ENCODE measurements at places on chromosomes 7 and 10.

DNA sequence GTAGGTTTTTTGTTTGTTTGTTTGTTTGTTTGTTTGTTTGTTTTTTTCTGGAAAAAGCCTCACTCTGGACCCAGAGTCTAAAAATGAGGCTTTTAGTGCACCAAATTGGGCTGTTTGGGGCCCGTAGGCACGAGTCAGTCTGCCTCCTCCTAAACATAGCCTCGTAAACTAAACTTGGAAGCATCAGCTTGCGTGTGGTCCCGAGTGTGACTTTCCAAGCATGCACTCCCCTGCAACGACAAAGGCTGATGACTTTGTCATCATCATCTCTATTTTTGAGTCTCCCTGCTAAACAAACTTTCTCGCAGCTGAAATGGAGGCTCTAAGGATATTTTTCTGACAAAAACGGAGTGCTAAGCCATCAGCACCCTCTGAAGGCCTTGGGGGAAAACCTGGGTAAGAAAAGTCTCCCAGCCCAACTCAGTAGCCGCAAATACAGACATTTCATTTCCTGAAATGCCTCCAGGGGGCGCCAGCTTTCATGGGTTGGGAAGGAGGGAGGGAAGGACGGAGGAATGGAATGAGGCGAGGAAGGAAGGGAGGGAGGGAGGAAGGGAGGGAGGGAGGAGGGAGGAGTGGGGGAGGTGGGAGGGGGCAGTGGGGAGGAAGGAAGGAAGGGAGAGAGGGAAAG lies 245.9 kb downstream of the KCNMA1 start:
- peak; percentile 74 for DNase-seq

DNA sequence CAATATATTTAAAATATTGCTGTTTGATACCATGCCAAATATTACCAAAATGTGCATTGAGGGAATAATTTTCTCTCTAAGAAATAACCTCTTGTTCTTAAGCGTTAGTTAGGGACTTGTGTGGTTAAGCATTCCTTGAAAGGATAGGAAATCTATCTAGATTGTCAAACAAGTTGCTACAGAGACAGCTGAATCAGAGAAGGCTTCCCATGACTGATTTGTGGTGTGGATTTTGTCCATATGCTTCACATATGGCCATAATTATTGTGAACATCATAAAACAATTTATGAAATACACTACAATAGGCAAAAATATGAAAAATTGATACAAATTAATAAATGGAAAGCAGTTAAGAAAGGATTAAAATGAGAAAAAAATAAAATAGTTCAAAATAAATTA lies 96.3 kb downstream of the GNAT3 start:
- no peak for DNase-seq

- no peak for DNase-seq
These were observed 45.1 kb upstream of the WDR11 start for GRCh38 chr10:120806081-120806480.

DNA sequence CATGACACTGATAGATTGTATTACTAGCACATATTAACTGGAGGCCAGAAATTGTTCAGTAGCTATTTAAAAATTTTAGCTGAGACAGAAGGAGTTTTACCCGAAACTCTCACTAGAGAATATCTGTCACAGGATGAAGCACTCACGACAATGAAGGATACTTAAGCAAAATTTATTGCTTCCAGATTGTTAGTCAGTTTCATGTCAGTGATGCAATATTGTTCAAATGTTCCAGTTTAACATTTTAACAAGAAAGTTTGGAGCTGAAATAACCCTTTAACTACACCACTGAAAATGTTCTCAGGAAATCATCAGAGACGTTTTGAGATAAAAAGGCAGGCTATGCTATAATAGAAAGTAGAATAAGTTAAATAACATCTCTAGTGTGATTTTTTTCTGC lies 15.0 kb upstream of the CADPS2 start:
- DNase-seq: no peak

- DNase-seq: no peak
These were observed 129.6 kb upstream of the ANKRD1 start for GRCh38 chr10:91050371-91051034.

GRCh38 chr10:132906836-132907235 lies 35.5 kb downstream of the CFAP46 start:
- no peak for DNase-seq

GRCh38 chr10:38047666-38048065 lies 37.2 kb downstream of the ZNF33A start:
- DNase-seq: no peak

DNA sequence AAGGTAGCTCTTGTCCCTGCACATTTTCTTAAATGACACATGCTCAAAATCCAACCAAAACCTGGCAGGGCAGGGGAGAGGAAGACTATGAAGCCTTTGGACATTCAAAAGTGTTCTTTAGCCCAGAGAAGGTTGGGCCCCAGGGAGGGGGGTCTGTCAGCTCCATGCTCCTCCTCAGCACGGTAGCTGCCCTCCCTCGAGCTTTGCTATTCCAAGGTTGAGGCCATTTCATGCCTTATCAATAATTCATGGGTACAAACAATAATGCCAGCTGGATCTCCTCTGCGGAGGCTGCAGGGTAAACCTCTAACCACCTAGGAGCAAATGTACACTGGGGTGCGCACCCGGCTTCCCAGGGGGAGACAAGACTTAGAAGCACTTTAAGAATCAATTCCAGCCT lies 61.5 kb downstream of the SLIT1 start:
- peak; percentile 61 for DNase-seq

DNA sequence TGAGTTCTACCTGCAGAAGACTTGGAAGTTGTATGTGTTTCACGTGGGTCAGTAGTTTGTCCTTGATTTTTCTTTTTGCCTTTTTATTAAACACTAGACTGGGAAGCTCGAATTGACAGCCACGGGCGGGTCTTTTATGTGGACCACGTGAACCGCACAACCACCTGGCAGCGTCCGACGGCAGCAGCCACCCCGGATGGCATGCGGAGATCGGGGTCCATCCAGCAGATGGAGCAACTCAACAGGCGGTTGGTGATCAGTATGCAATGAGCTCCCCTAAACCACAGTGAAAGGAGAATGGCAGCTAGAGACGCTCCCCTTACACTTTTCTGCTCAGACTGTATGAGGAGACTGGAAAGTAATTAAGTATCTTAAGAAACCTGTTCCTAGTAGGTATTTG lies 126.7 kb upstream of the STK17A start:
- no peak for DNase-seq

DNA sequence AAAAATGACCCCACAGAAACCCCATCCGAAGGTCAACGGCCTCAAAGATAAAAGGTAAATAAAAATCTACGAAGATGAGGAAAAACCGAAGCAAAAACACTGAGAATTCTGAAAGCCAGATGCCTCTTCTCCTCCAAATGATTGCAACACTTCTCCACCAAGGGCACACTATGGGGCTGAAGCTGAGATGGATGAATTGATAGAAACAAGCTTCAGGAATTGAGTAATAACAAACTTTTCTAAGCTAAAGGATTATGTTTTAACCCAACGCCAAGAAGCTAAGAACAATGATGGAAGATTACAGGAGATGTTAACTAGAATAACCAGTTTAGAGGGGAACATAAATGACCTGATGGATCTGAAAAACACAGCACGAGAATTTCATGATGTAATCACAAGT lies 127.8 kb downstream of the MACC1 start:
- no peak for DNase-seq

DNA sequence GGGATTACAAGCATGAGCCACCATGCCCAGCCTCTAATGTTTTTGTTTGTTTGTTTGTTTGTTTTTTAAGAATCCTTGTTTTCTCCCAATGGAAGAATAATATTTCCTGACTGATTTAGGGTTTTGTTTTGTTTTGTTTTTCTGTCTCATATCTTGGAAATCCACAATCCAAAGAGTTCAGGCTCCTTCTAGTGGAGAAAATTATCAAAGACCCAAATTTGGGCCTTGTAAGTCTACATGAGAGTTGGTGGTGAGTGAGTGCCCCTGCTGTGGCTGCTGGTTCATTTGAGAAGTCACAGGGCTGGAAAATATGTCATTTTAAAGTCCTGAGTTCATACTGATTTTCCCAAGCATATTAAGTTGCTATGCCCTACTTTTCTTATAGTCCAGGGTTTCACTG lies 33.5 kb upstream of the KLHL7 start:
- DNase-seq: no peak

- DNase-seq: no peak
These were observed 142.7 kb upstream of the STEAP4 start for GRCh38 chr7:88449410-88449809.

DNA sequence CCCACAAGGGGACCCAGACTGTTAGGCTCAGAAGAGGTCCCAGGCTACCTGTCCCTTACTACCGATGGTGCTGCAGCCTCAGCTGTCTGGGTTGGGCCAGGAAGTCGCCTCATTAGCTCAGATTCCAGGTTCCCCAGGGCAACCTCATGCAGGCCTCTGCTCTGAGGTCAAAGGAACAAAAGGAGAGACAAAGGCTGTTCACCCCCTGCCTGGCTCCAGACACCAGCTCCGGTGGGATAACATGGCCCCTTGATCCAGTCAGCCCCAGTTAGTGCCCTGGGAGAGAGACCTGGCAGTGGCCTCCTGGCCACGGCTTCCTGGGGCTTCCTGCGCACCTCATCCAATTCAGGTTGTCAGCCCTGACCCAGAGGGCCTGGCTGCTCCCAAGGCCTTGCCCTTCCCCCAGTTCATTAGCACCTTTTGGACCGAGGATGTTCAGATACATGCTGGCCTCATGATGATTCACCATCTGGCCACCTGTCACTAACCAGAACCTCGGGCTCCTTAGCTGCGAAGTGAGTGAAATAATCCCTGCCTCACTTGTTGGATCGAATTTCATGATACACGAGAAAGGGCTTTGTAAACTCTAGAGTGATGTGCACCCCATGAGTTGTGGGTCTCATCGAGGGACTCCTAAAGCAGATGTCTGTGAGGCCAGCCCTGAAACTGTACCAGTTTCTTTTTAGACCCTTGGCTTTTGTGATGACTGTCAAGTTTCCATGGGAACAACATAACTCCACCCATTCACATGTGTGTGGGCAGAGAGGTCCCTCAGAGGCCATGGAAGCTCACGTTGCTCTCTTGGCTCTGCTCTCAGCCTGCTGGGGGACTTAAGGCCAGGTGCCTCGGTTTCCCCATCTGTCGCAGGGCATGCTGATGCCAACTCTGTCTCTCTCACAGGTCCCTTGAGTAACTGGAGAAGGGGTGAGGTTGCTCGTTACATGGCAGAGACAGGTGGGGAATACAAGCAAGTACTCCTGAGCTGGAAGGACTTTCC lies 79.5 kb upstream of the PCBD1 start:
- peak; percentile 41 for DNase-seq

DNA sequence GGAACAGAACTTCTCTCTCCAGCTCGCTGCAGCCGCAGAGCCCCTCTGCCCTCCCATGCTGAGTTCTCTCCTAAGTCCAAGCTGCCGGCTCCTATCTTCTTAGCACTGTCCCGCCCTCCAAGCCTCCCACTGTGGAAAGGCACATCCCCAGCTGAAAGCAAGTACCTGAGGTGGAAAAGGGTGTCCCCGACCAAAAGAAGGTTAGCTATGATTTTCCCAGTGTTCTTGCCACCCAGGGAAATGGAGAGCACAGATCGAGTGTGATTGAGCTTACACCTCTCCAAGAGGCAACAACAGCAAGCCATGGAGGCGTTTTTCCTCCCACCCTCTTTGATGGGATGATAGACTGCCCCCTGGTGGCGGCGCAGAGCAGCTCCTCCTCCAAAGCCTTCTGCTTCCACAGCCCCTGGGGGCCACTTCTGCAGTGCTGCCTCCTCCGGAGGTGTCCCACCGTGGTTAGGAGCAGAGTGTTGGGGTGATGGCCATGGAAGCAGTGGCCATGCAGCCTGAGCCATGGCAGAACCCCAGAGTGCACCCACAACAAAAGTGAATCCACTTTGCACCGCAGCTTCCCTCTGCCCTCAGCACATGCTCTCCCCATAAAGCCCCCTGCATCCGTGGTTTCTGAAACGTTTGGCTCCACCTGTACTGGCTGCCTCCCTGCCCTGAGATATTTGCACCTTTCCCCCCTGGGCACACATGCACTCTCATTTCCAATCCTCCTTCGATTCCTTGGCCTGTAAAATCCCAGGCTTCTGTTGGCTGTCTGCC lies 143.1 kb upstream of the STK17A start:
- peak; percentile 49 for DNase-seq

DNA sequence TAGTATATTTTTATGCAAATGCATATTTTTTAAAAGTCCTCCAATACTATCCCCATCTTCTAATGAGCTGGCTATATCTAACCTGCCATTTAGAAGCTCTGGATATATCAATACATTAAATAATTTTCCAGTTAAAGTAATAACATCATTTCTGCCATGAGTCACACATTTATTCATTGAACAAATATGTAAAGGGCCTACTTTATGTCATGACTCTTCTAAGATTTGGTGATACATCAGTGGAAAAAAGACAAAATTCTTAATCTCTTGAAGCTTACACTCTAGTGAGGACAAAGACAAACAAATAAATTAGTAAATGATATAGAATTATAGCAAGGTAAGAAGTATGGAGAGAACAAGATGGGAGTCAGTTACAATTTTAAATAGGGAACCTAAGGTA lies 716.8 kb upstream of the LRRTM3 start:
- DNase-seq: no peak
